ENCODE measurements at places on chromosomes 6 and 20. TPM values are rescaled to one million over a fixed set of nuclear protein-coding genes. Genes with fewer than 3 reads are reported as not detected.

DNA sequence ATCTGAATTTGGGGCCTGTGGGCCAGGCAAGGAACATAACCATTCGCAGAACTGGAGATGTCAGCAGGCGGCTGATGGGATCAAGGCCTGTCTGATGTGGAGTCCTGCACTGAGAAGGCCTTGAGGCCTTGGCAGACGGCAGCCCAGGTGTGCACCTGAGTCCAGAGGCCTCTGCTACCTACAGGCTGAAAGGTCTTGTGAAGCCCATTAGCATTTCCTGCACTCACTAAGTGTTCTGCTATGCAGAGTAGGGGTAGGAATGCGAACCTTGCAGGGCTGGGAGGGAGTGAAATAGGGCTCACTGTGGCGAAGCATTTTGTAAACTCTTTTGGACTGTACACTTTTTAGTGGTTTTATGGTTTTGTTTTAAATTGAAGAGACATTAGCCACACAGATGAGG, 48.3 kb upstream of the RNF24 start:
- DNase-seq, result no peak

DNA sequence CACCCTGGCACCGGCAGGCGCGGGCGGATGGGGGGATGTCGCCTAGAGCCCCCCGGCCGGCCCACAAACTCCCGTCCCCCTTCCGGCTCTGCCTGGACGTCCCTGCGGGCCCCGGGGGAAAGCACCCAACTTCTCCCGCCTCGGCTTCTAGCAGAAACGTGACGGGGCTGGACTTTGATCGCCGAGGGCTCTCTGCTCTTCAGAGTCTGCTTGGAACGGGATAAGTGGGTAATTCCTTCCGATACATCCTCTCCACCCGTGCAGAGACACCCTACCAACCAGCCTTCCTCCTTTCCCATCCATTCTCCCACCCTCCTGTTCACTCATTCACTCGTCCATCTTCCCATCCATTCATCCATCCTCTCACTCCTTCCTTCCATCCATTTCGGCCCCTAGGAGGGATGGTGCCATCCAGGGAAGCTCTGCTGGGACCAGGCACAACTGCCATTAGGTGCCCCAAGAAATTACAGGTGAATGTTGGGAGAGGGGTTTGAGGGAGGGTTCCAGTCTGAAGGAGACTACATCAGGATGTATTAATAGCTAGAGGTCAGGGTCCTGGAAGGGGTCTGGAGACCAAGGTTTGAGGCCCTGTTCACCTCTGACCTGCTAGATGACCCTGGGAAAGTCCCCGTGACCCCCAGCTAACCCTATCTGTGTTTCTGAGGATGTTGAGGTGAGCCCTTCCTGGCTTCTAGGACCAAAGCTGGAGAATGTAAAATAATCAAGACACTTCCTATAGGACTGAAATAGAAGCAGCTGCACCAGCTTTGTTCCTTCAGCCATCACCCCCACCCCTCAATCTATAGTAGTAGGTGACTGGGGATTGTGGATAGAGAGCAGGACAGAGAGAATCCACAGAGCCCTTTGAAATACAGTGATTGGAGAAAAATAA, 538 bp downstream of the TTLL9 start:
- no peak for DNase-seq

DNA sequence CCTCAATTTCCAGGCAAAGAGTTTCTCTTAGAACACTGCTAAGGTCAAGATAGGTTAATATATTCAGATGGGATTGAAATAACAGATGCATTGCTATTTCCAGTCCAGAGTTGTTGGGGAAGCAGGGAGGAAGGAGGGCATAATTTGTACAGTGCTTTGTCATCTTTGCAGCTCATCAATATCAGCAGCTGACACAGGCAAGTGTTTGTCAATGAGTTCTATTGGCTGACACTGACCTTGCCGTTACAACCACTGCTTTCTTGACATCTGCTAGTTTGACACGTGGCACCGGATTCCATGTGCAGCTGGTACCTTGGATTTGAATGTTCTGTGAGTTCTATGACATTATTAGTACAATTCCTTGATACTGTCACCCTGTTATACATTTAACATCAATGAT, 28.0 kb upstream of the MLIP start:
- no peak for DNase-seq

- peak; percentile 86 for DNase-seq
These were observed 54.8 kb downstream of the NFATC2 start for GRCh38 chr20:51487565-51488268.

FNDC1 gene
- total RNA-seq, result 0.03 TPM

TRMT11 gene
- total RNA-seq, result 19.8 TPM

All from foreskin keratinocyte (primary cell).